CD4-positive, alpha-beta memory T cell (primary cell): ENCODE measurements at places on chromosomes 11 and 22. TPM values are rescaled to one million over a fixed set of nuclear protein-coding genes. Genes with fewer than 3 reads are reported as not detected.

Gene IFT27
- polyA plus RNA-seq: 9.8 TPM

Gene C11orf97
- polyA plus RNA-seq: not detected

Gene SCGB1A1
- not detected for polyA plus RNA-seq

Gene TBX10
- not detected for polyA plus RNA-seq

Gene SPTBN2
- not detected for polyA plus RNA-seq

Gene OR4D5
- not detected for polyA plus RNA-seq

Gene OR51I1
- polyA plus RNA-seq: not detected

Gene CCDC88B
- 39.5 TPM for polyA plus RNA-seq

Gene SEPTIN3
- not detected for polyA plus RNA-seq

Gene INSC
- polyA plus RNA-seq: not detected

Gene CTSW
- polyA plus RNA-seq: 107 TPM

Gene C1QTNF5
- not detected for polyA plus RNA-seq

Gene GAS2
- polyA plus RNA-seq: 2.7 TPM

Gene OR2AT4
- not detected for polyA plus RNA-seq

Gene MYEOV
- polyA plus RNA-seq: not detected

Gene GAL3ST3
- polyA plus RNA-seq: not detected

Gene ZW10
- 11.3 TPM for polyA plus RNA-seq

Gene APLNR
- polyA plus RNA-seq: not detected

Gene DGAT2
- 0.08 TPM for polyA plus RNA-seq

Gene MAPK8IP2
- polyA plus RNA-seq: not detected

Gene PGA5
- polyA plus RNA-seq: not detected

Gene CD82
- 250 TPM for polyA plus RNA-seq

Gene CLDN5
- polyA plus RNA-seq: 0.18 TPM

Gene OR52A1
- polyA plus RNA-seq: not detected

Gene LRRN4CL
- not detected for polyA plus RNA-seq

Gene RDX
- 18.7 TPM for polyA plus RNA-seq

Gene PARVG
- polyA plus RNA-seq: 39.6 TPM

Gene TCN2
- polyA plus RNA-seq: 1.1 TPM

Gene MPEG1
- polyA plus RNA-seq: 0.25 TPM
